Cerebellar cortex (tissue), 1 donor: ENCODE measurements at places on chromosomes 2 and 18.

DNA sequence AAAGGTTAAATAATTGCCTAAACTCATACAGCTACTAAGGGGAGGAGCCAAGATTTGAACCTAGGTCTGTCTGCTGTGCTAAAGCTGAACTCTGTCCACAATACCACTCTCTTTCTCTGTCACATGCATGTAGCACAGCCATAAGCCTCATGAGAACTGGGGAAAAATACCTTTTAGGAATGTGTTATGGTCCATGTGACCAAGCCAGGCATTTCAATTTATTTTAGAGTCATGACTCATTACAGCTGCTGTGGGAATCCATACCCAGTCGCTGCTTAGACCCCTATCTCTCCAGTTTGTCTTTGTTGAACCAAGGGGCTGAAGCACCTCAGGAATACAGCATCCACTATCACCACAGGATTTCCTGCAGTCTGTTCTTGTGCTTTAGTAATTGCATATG lies 200.0 kb upstream of the SIX3 start:
- DNase-seq = no peak

GRCh38 chr2:118846442-118846952 lies 951 bp downstream of the EN1 start:
- DNase-seq = no peak

DNA sequence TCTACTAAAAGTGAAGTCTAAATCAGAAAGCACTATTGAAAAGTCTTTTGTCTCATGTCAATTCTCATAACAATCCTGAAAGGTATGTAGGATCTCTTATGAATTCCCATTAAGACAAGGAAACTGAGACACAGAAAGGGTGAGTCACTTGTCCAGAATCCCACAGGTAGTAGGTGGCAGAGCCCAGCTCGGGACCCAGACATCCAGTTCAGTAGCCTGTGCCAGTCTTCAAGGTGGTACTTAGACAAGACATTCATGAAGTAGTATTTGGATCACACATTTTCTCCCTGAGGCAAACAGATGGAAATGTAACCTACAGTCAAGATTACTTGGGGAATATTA lies 14.8 kb upstream of the PARD3B start:
- DNase-seq = no peak

GRCh38 chr2:1638281-1638860 lies 105.9 kb downstream of the PXDN start:
- DNase-seq = no peak

- DNase-seq = no peak
Measured at GRCh38 chr2:237208373-237209260, 122.9 kb downstream of the COPS8 start.

DNA sequence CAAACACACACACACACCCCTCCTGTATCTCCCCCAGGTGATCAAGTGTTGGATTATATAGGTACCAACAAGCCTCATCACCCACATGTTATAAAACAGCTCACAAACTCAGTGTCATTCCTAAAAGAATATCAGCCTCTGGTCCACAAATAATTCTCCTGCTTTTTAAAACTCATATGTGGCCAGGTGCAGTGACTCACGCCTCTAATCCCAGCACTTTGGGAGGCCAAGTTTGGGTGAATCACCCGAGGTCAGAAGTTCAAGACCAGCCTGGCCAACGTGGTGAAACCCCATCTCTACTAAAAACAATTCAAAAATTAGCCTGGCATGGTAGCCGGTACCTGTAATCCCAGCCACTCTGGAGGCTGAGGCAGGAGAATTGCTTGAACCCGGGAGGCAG lies 87.8 kb downstream of the LRATD1 start:
- DNase-seq = no peak
